ENCODE measurements at places on chromosomes 4 and X. TPM values are rescaled to one million over a fixed set of nuclear protein-coding genes. Genes with fewer than 3 reads are reported as not detected.
A peak's percentile ranks its signal among the peaks of the same experiment; 100 is the strongest.

DNA sequence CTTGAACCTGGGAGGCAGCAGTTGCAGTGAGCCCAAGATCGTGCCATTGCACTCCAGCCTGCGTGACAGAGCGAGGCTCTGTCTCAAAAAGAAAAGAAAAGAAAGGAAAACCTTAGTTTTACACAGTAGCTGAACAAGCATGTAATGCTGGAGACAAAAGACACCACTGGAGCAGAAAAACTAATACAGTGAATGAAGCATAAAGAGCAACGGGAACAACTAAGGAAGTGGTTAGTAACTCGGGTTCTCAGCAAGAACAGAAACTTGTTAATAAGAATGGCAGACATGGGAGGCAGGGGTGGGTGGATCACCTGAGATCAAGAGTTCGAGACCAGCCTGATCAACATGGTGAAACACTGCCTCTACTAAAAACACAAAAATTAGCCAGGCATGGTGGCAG is 263.7 kb downstream of the FSTL5 start:
- DNase-seq, result no peak
- H3K4me1 ChIP-seq, result no peaks in the 10 kb centered on the region

GRCh38 chr4:121958777-121959176 is 6.9 kb upstream of the TRPC3 start:
- no peaks in the 10 kb centered on the region for H3K36me3 ChIP-seq
- no peaks in the 10 kb centered on the region for H3K4me1 ChIP-seq
- no peak overlapping the region for H3K4me3 ChIP-seq
- H3K27ac ChIP-seq, result no peak overlapping the region

DNA sequence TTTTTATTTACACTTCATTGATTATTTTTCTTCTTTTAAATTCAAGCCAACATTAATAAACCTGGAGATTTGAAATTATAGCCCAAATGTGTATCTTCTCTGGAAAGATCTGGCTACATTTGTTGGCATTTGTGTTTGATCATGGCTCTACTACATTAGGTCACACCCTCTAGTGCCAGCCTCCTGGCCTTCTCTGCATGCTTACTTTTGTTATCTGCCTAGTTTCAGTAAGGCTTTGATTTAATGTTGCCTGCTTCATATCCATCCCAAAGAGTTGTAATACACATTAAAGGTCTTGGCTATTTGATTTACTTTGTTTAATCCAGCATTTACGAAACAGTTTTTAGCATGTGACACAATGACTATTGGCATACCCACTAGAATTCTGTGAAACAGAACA is 224.5 kb downstream of the TRAM1L1 start:
- no peaks in the 10 kb centered on the region for H3K36me3 ChIP-seq
- no peak overlapping the region for H3K4me3 ChIP-seq
- no peaks in the 10 kb centered on the region for H3K27me3 ChIP-seq
- no peak overlapping the region for H3K27ac ChIP-seq
- DNase-seq, result no peak
- H3K4me1 ChIP-seq, result no peaks in the 10 kb centered on the region

Gene HS6ST2
- not detected for total RNA-seq

GRCh38 chrX:120660637-120661036 is 30.8 kb upstream of the C1GALT1C1 start:
- no peaks in the 10 kb centered on the region for H3K36me3 ChIP-seq
- no peaks in the 10 kb centered on the region for H3K4me1 ChIP-seq
- no peaks in the 10 kb centered on the region for H3K27me3 ChIP-seq
- no peak overlapping the region for H3K27ac ChIP-seq
- H3K4me3 ChIP-seq, result no peak overlapping the region

Gene YY2
- 5.1 TPM for total RNA-seq

DNA sequence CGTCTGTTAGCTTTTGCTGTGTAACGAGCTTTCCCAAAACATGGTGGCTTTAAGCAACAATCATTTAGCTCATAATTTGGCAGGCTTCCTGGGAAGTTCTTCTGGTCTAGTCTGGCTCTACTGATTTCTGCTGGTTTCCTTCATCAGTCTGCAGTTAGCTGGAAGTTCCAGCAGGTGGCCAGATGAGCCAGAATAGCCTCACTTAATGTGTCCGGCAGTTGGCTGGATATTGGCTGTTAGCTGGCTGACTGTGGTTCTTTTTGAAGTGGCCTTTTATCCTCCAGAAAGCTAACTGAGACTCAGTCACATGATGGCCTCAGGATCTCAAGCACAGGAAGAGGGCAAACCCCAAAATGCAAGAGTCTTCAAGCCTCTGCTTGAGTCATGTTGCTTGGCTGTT is 34.9 kb downstream of the FTHL17 start:
- no peak for DNase-seq
- no peak overlapping the region for H3K27ac ChIP-seq
- no peaks in the 10 kb centered on the region for H3K4me1 ChIP-seq
- no peaks in the 10 kb centered on the region for H3K27me3 ChIP-seq
- no peak overlapping the region for H3K4me3 ChIP-seq

GRCh38 chrX:154401045-154401799 is 3.0 kb downstream of the RPL10 start:
- H3K4me3 ChIP-seq, result no peak overlapping the region
- H3K4me1 ChIP-seq, result peaks cover 12% of the 10 kb centered on the region
- H3K36me3 ChIP-seq, result no peaks in the 10 kb centered on the region

- peak; percentile 87 for DNase-seq
- H3K27ac ChIP-seq, result peak overlapping the region; percentile 68
- peaks cover 46% of the 10 kb centered on the region for H3K4me1 ChIP-seq
- H3K36me3 ChIP-seq, result no peaks in the 10 kb centered on the region
Observed at GRCh38 chr4:3302173-3302785, 9.5 kb downstream of the RGS12 start.

Gene UGT2B11
- not detected for total RNA-seq

Gene NUDT11
- total RNA-seq, result 0.36 TPM

DNA sequence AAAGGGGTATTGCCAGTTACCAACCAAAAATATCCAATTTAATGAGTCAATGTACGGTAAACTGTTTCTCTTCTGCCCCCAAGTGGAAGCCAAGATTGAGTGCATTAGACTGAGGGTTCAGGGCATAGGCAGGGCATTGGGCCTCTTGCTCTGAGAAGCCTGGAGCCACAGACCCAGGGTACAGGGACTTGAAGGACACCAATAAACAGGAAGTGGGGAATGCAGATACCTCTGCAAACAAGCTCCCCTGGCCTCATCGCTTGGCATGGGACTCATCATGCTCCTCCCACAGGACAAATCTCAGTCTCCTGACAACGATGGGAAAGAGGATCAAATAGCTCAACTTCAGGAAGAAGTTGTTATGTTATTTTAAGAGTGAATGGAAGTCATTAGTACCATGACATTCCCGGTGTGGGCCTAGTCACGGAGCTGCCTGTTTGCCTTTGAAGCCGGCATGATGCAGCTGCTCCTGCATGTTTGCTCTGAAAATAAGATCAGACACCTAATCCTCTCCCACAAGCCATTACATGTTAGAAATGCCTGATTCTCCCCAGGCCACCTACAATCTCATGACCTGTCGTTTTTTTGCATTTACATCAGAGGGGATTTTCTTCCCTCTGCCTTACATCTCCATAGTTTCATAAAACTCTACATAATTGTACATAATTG is 224.2 kb downstream of the RCHY1 start:
- no peak overlapping the region for H3K4me3 ChIP-seq
- H3K36me3 ChIP-seq, result no peaks in the 10 kb centered on the region
- H3K27me3 ChIP-seq, result no peaks in the 10 kb centered on the region
- no peak overlapping the region for H3K27ac ChIP-seq

- no peaks in the 10 kb centered on the region for H3K36me3 ChIP-seq
- no peak for DNase-seq
- no peaks in the 10 kb centered on the region for H3K4me1 ChIP-seq
- H3K27me3 ChIP-seq, result no peaks in the 10 kb centered on the region
- no peak overlapping the region for H3K4me3 ChIP-seq
- no peak overlapping the region for H3K27ac ChIP-seq
Observed at GRCh38 chr4:145285928-145286327, 105.5 kb upstream of the OTUD4 start.

GRCh38 chr4:69098470-69098869 is 2.2 kb downstream of the UGT2B7 start:
- no peak overlapping the region for H3K27ac ChIP-seq
- no peaks in the 10 kb centered on the region for H3K4me1 ChIP-seq
- no peaks in the 10 kb centered on the region for H3K27me3 ChIP-seq
- no peaks in the 10 kb centered on the region for H3K36me3 ChIP-seq

DNA sequence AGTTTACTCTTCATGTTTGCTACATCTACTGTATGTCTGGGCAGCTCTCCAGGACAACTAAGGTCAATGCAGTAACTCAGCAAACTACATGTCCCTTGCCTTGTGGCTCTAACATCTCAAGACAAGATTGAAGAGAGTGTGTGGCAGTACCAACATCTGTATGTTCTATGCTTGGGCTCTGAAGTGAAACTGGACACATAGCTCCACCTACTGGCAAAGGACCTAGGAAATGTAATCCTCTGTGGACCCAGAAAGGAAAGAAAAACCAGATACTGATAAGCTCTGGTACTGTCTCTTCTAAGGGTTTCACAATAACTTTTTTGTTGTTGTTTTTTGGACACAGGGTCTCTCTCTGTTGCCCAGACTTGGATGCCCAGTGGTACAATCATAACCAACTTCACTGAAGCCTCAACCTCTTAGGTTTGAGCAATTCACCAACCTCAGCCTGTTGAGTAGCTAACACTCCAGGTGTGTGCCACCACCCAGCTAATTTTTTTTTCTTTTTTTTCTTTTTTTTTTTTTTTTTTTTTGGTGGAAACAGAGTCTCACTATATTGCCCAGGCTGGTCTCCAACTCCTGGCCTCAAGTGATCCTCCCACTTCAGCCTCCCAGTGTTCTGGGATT is 64.1 kb downstream of the QDPR start:
- no peak overlapping the region for H3K4me3 ChIP-seq
- H3K27me3 ChIP-seq, result no peaks in the 10 kb centered on the region
- H3K36me3 ChIP-seq, result no peaks in the 10 kb centered on the region
- no peaks in the 10 kb centered on the region for H3K4me1 ChIP-seq

- no peak overlapping the region for H3K4me3 ChIP-seq
- H3K36me3 ChIP-seq, result no peaks in the 10 kb centered on the region
- no peaks in the 10 kb centered on the region for H3K4me1 ChIP-seq
- DNase-seq, result no peak
- no peaks in the 10 kb centered on the region for H3K27me3 ChIP-seq
- H3K27ac ChIP-seq, result no peak overlapping the region
Observed at GRCh38 chrX:16061296-16061695, 62.1 kb upstream of the GRPR start.

Gene CXCL3
- 1.7 TPM for total RNA-seq

Gene CSAG1
- total RNA-seq, result not detected

Gene CLCN3
- 43.3 TPM for total RNA-seq

DNA sequence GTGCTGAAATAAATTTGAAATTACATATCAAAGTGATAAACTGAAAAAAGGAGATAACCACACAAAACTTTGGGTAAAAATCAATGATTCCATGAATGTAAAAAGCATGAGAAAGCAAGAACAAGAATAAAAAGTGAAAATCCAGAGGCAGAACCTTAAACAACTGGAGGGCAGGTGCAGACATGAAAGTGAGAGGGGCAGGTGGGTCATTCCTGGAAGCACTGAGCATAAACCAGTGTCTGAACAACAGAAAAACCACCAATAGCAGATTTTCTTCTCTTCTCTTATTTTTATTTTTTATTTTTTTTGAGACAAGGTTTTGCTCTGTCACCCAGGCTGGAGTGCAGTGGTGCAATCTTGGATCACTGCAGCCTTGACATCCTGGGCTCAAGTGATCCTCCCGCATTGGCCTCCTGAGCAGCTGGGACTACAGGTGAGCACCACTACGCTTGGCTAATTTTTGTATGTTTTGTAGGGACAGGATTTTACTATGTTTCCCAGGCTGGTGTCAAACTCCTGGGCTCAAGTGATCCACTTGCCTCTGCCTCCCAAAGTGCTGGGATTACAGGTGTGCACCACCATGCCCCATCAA is 46.8 kb upstream of the GPR78 start:
- no peak overlapping the region for H3K27ac ChIP-seq
- H3K4me1 ChIP-seq, result no peaks in the 10 kb centered on the region
- DNase-seq, result no peak
- no peaks in the 10 kb centered on the region for H3K27me3 ChIP-seq

Gene REPS2
- total RNA-seq, result 18.3 TPM

- H3K4me3 ChIP-seq, result no peak overlapping the region
- no peak overlapping the region for H3K27ac ChIP-seq
- no peaks in the 10 kb centered on the region for H3K27me3 ChIP-seq
- H3K36me3 ChIP-seq, result no peaks in the 10 kb centered on the region
- H3K4me1 ChIP-seq, result no peaks in the 10 kb centered on the region
Observed at GRCh38 chr4:144171697-144172096, 31.2 kb upstream of the GYPA start.

DNA sequence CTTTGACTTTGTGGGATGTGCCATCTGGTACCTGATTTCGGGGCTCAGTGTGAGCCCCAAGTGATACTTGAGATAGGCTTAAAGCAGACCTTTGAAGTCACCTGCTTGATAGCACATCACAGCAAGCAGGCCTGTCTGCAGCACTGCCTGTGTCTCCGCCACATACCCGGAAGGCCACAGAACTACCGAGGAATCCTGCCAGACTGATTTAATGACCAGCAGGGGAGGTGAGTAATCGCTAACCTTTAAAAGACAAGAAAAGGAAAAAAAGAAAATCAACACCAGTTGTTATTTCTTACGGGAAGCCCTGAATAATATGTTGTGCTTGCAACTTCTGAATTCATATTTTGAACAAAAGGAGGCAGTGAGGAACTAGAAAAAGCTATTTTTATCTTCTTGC is 6.8 kb downstream of the PTCHD1 start:
- H3K4me1 ChIP-seq, result no peaks in the 10 kb centered on the region
- no peaks in the 10 kb centered on the region for H3K36me3 ChIP-seq
- H3K4me3 ChIP-seq, result no peak overlapping the region
- no peak for DNase-seq
- peaks cover 16% of the 10 kb centered on the region for H3K27me3 ChIP-seq

Gene NXF2
- not detected for total RNA-seq

Gene MAGEA3
- not detected for total RNA-seq

- H3K36me3 ChIP-seq, result no peaks in the 10 kb centered on the region
- no peak for DNase-seq
- H3K27ac ChIP-seq, result no peak overlapping the region
Observed at GRCh38 chrX:27924261-27924660, 57.0 kb downstream of the DCAF8L1 start.

GRCh38 chrX:118551426-118551825 is 55.8 kb downstream of the DOCK11 start:
- no peak overlapping the region for H3K27ac ChIP-seq
- DNase-seq, result no peak
- no peak overlapping the region for H3K4me3 ChIP-seq
- no peaks in the 10 kb centered on the region for H3K4me1 ChIP-seq
- no peaks in the 10 kb centered on the region for H3K27me3 ChIP-seq
- H3K36me3 ChIP-seq, result peaks cover 11% of the 10 kb centered on the region

- H3K4me3 ChIP-seq, result no peak overlapping the region
- H3K4me1 ChIP-seq, result no peaks in the 10 kb centered on the region
- DNase-seq, result no peak
- H3K27me3 ChIP-seq, result no peaks in the 10 kb centered on the region
Observed at GRCh38 chr4:91961504-91961903, 342.3 kb upstream of the GRID2 start.

Data from spleen (tissue), 13 donors.